ENCODE measurements at places on chromosomes 1 and 21. TPM values are rescaled to one million over a fixed set of nuclear protein-coding genes. Genes with fewer than 3 reads are reported as not detected.

Gene MYCL
- 1.4 TPM for total RNA-seq

Gene FTCD
- total RNA-seq = not detected

Gene IL10
- total RNA-seq = not detected

Gene NUDT4B
- 1.2 TPM for total RNA-seq

Gene PPP2R5A
- total RNA-seq = 24.4 TPM

Gene OR10J1
- total RNA-seq = not detected

All from A549 treated with GW870086 at 1 μM for 4 hours (cell line).